ENCODE measurements at places on chromosomes 7 and 10. TPM values are rescaled to one million over a fixed set of nuclear protein-coding genes. Genes with fewer than 3 reads are reported as not detected.

- peak; percentile 72 for DNase-seq
Observed at GRCh38 chr10:132397671-132398565, 918 bp downstream of the PWWP2B start.

- DNase-seq = no peak
Observed at GRCh38 chr10:69769395-69769992, 32.2 kb upstream of the COL13A1 start.

CTAGE4 gene
- total RNA-seq = 0.87 TPM

ZRANB1 gene
- 9.5 TPM for total RNA-seq

- no peak for DNase-seq
Observed at GRCh38 chr7:42039921-42040320, 197.1 kb downstream of the GLI3 start.

DNA sequence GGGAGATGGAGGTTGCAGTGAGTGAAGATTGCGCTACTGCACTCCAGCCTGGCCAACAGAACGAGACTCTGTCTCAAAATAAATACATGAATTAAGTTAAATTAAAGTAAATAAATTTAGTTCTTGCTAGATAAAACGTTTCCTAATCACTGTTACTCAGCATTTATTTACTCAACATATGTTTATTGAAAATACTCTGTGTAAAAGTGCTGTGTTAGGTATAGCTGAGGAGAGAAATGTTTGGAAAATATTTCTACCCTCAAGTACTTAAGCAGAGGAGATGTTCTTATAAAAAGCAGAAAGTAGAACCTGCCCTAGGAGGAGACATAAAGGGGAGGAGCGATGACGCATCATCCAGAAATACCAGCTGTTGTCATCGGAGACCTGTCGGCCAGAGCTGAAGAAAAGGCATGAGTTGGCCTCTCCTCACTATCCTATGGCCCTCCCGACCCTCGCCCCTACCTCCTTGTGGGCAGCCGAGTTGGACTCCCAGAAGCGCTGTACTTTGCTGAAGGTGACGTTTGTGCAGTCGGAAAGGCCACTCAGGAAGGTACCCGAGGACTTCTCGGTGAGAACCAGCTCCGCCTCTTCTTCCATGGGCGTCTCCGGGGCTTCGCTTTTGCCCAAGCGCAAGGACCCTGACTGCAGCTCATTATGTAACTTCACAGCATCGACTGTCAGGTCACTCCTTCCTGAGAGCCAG, 1.1 kb downstream of the RRP12 start:
- peak; percentile 68 for DNase-seq

GRCh38 chr10:92712016-92712889, 22.5 kb downstream of the HHEX start:
- no peak for DNase-seq

- no peak for DNase-seq
Observed at GRCh38 chr7:92987538-92987937, 130.2 kb downstream of the SAMD9 start.

USP6NL gene
- 2.3 TPM for total RNA-seq

KMT2C gene
- 52.8 TPM for total RNA-seq

- DNase-seq = no peak
Observed at GRCh38 chr10:58265249-58265648, 2.4 kb downstream of the IPMK start.

- peak; percentile 16 for DNase-seq
Observed at GRCh38 chr10:86349474-86349873, 17.1 kb downstream of the GRID1 start.

- no peak for DNase-seq
Observed at GRCh38 chr7:29797112-29797944, 9.0 kb upstream of the WIPF3 start.

DNA sequence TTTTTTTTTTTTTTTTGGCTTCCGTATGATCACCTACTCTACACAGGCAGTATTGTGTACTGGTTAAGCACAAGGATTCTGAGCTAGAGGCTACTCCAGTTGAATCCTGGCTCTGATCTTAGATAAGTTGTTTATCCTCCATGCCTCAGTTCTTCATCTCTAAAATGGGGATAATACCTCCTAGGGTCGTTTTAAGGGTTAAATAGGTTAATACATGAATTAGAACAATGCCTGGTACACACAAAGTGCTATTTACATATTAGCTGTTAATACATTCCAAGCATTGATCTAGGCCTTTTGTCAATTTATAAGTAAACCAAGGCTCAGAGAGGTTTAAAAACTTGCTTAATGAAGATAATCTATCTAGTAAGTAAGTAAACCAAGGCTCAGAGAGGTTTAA, 59.0 kb downstream of the ST7 start:
- DNase-seq = no peak

- no peak for DNase-seq
Observed at GRCh38 chr10:119316729-119317097, 109.3 kb downstream of the GRK5 start.

CTBP2 gene
- 0.60 TPM for total RNA-seq

DNA sequence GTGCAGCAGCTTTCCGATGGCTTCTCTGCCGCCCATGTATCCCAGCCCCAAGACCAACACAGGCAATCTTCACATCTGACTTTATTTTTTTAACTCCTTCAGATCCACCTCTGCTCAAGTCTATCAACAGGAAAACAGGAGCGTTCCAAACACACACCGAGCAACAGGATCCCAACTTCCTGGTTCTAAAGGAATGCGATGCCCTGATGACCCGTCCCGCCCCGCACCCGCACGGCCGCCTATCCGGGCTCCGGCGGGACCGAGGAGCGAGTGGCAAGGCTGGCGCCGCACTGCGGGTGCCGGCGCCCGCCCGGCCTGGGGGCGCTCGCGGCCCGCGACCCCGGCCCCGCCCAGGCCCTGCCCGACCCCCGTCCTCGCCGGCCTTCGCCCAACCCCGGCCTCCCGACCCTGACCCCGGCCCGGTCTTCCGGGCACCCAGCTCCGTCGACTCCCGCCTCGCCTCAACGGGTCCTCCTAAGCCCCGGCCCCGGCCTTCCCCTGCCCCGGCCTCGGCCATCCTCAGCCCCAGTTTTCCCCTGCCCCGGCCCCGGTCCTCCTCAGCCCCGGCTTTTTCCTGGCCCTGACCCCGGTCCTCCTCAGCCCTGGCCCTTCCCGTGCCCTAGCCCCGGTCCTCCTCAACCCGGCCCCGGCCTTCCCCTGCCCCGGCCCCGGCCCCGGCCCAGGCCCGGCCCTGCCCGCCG, 730 bp downstream of the LARP4B start:
- peak; percentile 26 for DNase-seq

DNA sequence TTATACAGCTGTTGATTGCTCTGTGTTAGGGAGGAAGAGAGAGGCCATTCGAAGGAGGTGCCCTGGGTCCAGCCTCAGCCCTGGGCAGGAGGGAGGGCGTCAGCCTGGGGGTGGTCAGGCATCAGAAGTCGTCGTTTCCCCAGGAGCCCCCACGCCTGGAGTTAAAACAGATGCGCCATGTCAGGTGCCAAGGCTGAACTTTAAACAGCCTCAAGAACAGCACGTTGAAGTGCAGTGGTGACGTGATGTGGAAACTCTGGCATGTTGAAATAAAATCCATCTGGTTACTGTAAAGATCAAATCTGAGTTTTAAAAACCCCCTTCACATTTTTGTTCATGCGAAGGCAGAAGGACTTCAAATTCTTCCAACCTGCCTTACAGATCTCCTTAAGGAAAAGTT, 128.4 kb upstream of the PPP2R2D start:
- no peak for DNase-seq

DNA sequence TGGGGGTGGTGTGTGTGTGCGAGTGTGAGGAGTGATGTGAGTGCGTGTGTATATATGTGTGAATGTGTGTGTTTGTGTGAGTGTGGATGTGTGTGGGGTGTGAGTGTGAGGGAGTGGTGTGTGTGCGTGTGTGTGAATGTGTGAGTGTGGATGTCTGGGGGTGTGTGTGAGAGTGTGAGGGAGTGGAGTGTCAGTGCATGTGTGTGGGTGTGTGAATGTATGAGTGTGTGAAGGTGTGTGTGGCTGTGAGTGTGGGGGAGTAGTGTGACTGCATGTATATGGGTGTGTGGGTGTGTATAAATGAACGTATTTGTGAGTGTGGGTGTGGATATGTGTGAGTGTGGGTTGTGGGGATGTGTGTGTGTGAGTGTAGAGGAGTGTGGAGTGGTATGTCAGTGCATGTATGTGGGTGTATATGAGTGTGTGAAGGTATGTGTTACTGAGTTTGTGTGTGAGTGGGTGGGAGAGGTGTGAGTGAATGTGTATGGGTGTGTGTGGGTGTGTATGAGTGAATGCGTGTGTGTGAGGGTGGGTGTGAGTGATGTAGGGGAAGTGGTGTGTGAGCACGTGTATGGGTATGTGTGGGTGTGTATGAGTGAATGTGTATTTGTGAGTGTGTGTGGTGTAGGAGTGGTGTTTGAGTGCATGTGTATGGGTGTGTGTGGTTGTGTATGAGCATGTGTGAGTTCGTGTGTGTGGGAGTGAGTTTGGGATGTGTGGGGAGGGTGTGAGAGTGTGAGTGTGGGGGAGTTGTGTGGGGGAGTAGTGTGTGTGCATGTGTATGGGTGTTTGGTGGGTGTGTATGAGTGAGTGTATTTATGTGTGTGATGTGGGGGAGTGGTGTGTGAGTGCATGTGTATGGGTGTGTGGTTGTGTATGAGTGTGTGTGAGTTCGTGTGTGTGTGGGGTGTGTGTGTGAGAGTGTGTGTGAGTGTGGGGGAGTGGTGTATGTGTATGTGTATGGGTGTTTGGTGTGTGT, 28.5 kb upstream of the NUB1 start:
- no peak for DNase-seq

BHLHA15 gene
- not detected for total RNA-seq

GRCh38 chr7:152759949-152760853, 649 bp downstream of the ACTR3B start:
- peak; percentile 26 for DNase-seq

DNA sequence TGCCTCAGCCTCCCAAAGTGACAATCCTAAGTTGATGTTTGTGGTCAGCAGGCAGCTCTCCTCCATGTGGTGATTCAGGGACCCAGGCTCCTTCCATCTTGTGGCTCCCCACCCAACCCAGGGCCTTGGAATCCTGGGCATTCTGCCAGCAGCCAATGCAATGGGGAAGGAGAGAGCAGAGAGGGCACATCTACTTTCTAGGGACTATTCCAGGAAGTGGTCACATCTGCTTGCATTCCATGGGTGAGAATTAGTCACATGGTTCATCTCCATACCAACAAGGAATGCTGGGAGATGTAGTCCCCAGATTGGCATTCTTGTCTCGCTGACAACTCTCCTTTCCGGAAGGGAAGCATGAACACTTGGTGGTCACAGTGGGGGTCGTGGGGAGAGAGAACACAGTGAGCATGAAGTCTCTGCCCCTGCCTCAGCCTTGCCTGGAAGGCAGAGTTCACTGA, 9.9 kb upstream of the SRRM3 start:
- no peak for DNase-seq

DNA sequence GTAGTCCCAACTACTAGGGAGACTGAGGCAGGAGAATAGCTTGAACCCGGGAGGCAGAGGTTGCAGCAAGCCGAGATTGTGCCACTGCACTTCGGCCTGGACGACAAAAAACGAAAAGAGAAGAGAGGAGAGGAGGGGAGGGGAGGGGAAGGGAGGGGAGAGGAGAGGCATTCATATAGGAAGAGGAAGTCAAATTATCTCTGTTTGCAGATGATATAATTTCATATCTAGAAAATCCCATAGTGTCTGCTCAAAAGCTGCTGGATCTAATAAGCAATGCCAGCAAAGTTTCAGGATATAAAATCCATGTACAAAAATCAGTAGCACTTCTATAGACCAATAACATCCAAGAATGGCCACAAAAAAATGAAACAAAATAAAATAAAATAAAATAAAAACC, 120.3 kb downstream of the LMBR1 start:
- DNase-seq = no peak

DNA sequence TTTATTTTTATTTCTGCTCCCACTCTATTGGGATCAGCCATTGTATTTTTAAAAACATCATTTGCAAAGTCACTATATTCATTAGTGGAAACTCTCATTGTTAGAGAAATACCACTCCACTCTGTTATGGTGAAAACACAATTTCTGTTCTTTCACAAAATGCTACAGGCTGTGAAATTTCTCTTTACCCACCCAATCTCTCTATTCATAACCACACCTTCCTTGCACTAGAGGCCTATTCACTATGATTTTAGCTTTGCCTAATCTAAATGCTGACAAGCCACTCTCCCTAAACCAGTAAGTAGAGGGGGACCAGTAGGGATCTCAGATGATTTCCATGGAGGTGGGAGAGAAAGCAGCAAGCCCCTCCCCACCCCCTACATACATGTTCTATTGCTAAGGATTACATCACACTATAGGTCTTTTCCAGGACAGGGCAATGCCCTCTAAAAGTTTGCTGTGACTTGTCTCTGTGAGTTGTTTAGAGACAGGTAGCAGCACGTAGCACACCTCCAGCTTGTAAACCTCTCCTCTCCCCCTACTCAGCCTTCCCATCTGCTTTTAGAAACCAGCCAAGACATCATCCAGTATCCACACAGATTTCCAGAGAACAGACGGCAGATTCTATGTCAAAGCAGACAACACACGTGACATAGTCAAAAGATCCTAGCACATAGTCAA, 58.3 kb upstream of the PPP1R3C start:
- no peak for DNase-seq

GRCh38 chr7:24921362-24921679, 58.7 kb downstream of the OSBPL3 start:
- peak; percentile 39 for DNase-seq

RAPGEF5 gene
- 0.92 TPM for total RNA-seq

- no peak for DNase-seq
Observed at GRCh38 chr7:132240821-132241422, 335.3 kb downstream of the PLXNA4 start.

DNA sequence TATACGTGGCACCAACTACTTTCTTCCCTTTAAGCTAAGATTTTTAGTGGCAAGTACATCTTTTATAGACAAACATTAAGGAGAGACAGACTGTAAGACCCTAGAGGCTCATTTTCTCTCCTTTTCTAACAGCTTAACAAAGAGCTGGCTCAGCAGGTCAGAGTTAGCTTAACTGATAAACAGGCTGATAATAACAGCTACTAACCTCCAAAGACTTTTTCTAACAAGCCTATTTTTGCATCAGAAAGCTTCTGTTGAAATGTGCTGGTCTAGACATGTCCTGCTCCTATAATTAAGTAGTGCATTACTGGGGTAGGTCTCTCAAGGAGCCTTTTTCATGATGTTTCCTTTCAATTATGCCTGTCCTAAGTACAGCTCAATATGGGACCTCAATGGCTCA, 238.2 kb upstream of the FAM3C start:
- DNase-seq = no peak

DNA sequence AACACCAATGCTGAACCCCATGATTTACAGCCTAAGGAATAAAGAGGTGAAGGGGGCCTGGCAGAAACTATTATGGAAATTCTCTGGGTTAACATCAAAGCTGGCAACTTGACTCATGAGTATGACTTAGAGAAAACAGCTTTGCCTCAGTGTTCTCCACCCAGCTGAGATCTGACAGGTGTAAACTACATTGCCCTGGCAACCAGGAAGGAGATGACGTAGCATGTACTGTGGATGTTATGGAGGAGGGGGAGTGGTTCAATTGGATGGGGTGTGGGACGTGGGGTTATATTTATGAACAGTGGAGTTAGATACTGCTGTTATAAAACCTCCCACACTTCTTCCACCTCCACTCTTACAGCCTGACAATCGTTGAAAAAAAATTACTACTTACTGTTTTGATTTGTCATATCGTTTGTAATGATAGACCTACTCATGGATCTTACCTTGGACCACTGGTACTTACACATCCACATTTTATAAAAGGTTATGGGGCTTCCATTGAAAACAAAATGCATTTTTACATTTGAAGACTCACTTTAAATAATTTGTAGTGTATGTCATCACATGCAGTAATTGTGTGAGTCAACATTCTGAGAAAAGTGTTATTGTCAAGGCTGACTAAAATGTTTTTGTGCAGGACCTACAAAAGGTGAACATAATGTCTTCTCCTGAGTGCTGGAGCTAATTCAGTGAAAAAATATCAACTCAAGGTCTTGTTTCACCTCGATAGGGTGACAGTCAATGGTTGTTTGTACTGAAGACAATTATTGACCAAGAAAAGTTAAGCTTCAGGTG, 6.4 kb downstream of the OR2F1 start:
- no peak for DNase-seq

ANAPC16 gene
- 94.6 TPM for total RNA-seq

Data from activated CD8-positive, alpha-beta T cell treated with anti-CD3 and anti-CD28 coated beads for 36 hours (primary cell).